ENCODE measurements at places on chromosomes 1 and 21.

GRCh38 chr1:15948595-15949452 lies 27.1 kb downstream of the ZBTB17 start:
- DNase-seq: no peak

- DNase-seq: no peak
Measured at GRCh38 chr21:44995343-44995941, 55.6 kb downstream of the SLX9 start.

DNA sequence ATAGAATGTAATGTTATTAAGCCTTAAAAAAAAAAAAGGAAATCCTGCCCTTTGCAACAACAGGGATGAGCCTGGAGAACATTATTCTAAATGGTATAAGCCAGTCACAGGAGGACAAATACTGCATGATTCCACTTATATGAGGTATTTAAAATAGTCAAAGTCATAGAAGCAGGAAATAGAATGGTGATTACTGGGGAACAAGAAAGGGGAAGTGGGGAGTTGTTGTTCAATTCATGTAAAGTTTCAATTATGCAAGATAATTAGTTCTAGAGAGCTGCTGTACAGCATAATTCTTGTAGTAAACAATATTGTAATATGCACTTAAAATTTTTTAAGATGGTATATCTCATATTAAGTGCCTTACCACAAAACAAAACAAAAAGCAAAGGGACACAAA lies 13.2 kb downstream of the FCER1A start:
- DNase-seq: no peak

GRCh38 chr1:84089465-84089864 lies 54.6 kb upstream of the PRKACB start:
- DNase-seq: no peak

- no peak for DNase-seq
Measured at GRCh38 chr1:70084314-70084915, 121.0 kb downstream of the LRRC40 start.

DNA sequence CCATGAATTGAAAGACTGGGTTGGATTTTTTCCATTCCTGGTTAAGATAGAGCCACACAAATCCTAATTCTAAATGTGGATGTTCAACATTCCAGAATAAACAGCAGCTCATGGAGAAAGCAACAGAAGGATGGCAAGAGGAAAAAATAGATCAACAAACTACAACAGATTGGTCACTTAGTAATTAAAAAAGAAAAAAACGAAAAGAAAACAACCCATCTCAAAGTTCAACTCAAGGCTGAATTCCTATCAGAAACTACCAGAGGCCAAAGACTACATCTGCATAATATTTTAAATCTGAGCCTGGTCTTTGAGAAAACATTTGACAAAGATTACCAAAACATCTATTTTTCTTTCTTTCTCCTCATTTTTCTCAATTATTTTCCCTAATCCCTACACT lies 69.9 kb downstream of the TGFBR3 start:
- DNase-seq: no peak

DNA sequence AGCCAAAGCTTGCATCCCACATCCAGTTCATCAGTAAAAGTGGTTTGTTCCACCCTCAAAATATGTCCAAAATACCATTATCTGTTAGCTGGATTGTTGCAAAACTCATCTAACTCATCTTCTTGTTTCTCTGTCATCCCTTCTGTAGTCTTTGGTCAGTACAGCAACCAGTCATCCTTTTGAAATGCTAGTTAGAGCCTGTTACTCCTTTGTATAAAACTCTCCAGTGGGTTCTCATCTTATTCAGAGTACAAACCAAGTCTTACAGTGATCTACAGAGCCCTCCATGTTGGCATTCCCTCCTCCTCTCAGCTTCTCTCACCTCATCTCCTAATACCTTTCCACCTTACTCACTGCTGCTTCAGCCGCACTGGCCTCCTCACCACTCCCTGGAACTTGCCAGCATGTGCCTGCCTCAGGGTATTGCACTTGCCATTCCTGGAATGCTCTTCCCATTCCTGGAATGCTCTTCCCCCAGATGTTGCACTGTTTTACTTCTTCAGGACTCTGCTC lies 70.6 kb downstream of the LAMC1 start:
- DNase-seq: no peak

- no peak for DNase-seq
Measured at GRCh38 chr21:45615145-45615711, 28.3 kb upstream of the PCBP3 start.

DNA sequence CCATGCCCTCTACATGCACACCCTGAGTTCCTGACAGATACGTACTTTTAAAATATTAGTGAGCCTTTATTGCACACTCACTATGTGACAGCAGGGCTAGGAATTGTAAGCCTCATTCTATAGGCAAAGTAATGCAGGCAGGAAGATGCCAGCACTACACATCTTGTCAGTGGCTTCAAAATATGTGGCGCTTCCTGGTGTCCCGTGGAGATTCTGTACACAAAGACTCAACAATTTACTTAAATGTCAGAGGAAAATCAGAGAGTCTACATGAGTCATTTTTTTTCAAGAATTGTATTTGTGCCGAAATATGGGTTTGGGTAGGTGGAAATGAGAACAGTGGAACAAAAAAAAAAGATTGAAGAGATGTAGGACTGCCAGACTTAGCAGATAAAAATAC lies 27.6 kb downstream of the RNASEL start:
- DNase-seq: no peak

DNA sequence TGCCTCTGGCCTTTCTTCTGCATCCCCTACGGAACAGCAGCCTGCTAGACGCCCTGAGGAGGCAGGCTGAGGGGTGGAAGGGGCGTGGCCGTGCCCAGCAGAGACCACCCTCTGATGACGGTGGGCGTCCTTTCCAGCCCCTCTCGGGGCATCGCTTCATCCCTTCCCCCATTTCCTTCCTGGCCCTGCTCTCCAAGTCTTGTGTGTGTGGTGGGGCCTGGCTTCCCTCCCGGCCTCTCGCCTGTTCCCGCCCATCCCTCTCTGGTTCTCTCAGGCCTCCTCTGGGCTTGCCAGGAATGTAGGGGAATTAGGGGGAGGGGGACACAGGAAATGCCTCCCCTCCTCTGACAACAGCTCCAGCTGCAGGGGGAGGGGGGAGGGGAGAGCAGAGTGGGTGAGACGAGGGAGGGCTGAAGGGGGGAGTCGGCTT lies 51.1 kb downstream of the SKI start:
- DNase-seq: no peak

DNA sequence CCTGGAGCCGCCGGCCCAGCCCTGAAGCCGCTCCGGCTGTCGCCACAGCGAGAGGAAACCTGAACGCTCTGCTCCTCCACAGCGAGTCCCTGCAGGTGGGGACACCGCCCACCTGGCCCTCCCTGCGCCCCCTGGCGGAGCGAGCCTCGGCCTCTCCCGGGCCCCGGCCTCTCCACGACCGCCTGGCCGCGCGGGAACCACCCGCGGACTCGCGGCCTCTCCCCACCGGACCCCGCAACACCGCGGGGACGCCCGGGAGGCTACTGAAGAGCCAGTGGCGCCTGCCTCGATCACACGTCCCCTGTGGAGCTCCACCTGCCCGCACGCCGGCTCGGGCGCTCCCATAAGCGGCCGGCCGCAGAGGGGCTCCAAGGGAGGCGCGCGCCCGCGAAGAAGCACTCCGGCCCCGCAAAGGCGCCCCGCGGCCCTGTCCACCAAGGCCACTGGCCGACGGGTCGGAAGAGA lies 109.6 kb downstream of the KCNN3 start:
- DNase-seq: no peak

GRCh38 chr21:34684174-34684876 lies 15.5 kb downstream of the CLIC6 start:
- DNase-seq: no peak

GRCh38 chr1:27527890-27528817 lies 38.2 kb upstream of the WASF2 start:
- DNase-seq: peak; percentile 58

- peak; percentile 7 for DNase-seq
Measured at GRCh38 chr1:78176448-78176847, 130.7 kb downstream of the GIPC2 start.

- no peak for DNase-seq
Measured at GRCh38 chr1:48066936-48067335, 69.8 kb upstream of the TRABD2B start.

DNA sequence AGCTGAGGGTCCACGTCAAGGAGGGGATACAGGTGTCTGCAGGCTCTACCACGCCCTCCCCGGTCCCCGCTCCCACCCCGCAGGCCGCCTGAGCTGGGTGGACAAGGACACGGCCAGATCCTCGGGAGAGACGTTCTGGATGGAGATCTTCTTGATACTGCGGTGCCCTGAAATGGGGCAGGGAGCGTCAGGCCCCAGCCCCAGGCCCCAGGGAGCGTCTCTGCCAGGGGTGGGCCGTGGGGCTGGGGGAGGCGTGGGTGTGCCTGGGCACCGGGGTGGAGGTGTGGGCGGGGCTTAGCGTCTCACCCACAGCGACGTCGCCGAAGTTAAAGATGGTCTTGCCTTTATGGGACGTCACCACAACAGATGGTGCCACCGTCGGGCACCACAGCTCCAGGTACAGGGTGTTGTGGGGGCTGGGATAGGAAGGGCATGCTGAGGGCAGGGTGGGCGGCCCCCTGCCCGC lies 7.3 kb upstream of the TMEM52 start:
- DNase-seq: no peak

DNA sequence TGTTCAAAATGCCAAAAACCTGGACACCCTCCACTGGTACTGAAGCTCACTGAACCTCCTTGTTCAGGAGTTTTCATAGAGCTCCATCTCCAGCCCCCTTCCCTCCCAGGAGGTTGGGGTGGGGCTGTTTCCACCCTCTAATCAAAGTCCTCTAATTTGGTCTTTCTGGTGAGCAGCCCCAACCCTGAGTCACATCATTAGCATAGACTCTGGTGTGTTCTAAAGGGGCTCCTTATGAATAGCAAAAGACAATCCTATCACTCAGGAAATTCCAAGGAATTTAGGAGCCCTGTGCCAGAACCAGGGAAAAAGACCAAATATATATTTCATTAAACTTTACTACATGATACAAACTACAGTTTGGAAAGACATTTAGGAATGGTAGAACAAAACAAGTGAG lies 13.2 kb upstream of the UBE4B start:
- DNase-seq: no peak

GRCh38 chr1:80542231-80542630 lies 1258.5 kb upstream of the ADGRL2 start:
- no peak for DNase-seq

- no peak for DNase-seq
Measured at GRCh38 chr1:178486100-178487069, 10.4 kb downstream of the CLEC20A start.

- no peak for DNase-seq
Measured at GRCh38 chr1:44276901-44277300, 63.6 kb downstream of the DMAP1 start.

- no peak for DNase-seq
Measured at GRCh38 chr21:25350056-25350455, 257.2 kb downstream of the MRPL39 start.

DNA sequence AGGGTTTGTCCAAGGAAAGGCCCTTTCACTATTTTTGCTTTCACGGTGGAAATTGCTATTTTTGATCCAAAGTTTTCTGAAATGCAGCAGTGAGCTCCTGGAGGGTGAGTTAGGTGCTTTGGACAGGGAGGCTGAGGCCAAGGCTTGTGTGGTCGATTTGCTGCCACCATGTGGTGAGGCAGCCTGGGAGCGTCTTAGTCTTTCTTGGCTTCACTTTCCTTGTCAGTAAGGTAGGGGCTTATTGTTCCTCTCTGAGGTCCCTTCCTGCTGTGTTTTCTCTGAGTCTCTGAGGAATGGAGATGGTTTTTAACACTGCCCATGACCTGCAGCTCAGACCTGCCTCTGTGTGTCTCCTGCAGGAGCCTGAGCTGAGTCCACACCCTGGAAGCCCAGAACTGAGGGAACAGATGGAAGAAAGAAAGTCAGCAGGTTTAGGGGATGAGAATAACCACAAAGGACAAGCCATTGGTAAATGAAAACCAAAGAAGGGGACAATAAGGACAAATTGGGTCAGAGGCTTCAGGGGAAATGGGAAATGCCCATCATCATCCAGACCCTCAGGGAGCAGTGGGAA lies 20.1 kb upstream of the S100A10 start:
- no peak for DNase-seq

DNA sequence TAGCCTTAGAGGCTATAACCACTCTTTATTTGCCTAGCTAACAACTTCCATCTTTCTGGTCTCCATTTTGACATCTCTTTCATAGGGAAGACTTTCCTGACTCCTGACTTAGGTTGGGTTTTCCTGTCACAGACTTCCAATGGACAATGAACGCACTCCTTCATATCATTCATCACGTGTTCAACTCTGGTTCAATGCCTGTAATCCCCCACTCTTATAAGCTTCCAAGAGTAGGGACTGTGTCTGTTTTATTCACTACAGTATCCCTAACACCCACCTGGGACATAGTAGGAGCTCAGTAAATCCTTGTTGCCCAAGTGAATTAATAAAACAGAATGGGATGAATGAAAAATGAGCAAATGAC lies 4.6 kb downstream of the SLAMF1 start:
- DNase-seq: no peak

GRCh38 chr21:40563900-40564299 lies 283.1 kb downstream of the DSCAM start:
- DNase-seq: no peak

Data from NCI-H2081 treated with DMSO at 0.1 percent for 48 hours (cell line).